ENCODE measurements at places on chromosomes 6 and 20. TPM values are rescaled to one million over a fixed set of nuclear protein-coding genes. Genes with fewer than 3 reads are reported as not detected.

Gene TBXT
- not detected for total RNA-seq

Gene BNIP5
- total RNA-seq = not detected

Gene MAP3K4
- total RNA-seq = 17.5 TPM

Gene RAB44
- total RNA-seq = not detected

Gene PSMB1
- 830 TPM for total RNA-seq
